ENCODE measurements at places on chromosomes 16 and 17.

- DNase-seq = no peak
These were observed 11.2 kb upstream of the CD300LF start for GRCh38 chr17:74723891-74724290.

DNA sequence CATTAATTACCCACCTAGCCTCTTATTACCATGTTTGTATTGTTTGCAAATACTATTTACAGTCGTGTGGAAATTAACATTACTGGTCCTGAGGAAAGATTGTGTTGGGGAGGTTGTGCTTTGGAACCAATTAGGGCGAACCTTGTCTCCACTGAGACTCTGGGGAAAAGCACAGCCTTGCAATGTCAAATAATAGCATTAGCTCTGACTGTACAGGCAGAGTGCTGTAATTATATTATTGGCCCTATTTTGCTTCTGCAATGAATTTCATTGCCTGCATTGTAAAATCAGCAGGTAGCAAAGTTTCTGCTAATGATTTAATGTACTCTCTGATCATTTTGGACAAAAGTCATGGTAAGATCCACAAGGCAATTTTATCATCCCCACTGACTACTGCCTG, 97.0 kb downstream of the WWOX start:
- peak; percentile 73 for DNase-seq

DNA sequence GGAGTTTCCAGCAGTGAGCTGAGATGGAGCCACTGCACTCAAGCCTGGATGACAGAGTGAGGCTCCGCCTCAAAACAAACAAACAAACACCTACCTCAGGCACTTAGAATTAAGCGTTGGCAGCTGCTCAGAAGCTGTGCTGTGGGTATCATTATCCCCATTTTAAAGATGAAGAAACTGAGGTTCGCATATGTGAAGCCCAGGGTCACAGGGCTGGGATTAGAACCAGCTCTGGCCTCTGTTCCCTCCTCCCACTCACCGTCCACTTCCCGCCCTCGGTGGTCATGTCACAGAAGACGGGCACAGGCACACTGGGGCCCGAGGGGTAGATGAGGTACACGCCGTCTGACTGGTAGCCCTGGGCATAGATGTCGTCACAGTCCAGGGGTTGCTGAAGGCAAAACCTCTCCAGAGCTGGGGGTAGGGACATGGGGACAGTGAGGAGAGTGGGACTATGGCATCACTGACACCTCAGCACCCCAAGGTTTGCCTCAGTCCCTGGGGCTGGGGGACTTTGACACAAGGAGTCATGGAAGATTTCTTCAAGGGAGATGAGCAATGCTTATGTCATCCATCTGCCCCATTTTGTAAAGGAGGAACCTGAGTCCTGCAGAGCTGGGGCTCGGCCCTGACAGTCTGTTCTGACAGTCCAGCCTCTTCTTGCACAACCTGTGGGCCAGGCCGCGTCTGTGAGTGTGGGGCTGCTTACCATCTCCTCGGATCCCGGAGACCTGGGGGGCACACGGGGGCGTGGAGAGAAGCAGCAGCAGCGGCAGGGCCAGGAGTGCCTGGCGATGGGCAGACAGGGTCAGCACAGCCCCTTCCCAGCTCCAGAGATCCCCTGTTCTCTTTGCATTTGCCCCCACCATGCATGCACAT, 700 bp downstream of the MFAP4 start:
- DNase-seq = no peak

GRCh38 chr16:29913514-29913913, 12.5 kb downstream of the KCTD13 start:
- no peak for DNase-seq

DNA sequence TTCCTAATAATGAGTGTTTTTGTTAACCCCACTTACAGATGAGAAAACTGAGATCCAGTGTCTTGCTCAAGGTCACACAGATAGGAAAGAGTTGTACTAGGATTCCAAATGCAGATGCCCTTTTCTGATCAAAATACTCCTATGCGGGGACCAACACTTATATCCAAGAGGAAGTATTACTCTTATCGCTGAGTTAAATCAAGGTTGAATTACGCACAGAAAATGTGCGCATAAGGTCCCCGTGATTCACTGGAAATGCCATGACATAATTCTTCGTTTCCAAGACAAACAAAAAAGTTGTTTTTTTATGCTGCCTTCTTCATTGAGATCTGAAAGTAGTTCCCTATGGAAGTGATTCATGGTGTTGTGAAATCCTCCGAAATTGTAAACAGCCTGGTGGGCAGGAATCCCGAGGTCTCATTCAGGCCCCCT, 463.8 kb upstream of the HSBP1 start:
- DNase-seq = no peak

- DNase-seq = no peak
These were observed 98.4 kb upstream of the PLCG2 start for GRCh38 chr16:81680444-81681275.

- no peak for DNase-seq
These were observed 90.9 kb downstream of the GAS7 start for GRCh38 chr17:10107316-10108165.

DNA sequence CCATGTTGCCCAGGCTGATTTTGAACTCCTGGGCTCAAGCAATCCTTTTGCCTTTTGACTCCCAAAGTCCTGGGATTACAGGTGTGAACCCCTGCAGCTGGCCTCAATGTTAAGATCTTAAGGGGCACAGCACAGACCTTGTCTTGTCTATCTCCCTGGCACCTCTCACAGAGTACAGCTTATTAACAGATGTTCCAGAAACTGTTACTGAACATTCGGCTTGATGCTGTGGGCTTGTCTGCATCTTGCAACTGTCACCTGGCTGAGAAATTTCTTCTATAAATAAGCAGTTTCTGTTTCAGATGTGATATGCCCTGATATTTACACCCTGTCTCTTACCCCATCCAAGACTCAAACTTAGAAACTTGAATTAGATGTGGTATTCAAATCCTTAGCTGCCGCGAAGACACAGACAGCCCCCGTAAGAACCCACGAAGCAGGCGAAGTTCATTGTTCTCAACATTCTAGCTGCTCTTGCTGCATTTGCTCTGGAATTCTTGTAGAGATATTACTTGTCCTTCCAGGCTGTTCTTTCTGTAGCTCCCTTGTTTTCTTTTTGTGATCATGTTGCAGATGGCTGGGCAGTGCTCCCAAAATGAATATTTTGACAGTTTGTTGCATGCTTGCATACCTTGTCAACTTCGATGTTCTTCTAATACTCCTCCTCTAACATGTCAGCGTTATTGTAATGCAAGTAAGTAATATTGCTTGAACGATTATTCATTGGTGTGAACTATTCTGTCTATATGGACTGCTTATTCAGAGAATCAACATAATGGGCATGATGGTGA, at the start of gene TNFRSF17:
TNFRSF17 (plus strand) TSS at position 450 of the 791 bp plus-strand sequence; CDS start at position 565, 115 bp downstream.
- no peak for DNase-seq

DNA sequence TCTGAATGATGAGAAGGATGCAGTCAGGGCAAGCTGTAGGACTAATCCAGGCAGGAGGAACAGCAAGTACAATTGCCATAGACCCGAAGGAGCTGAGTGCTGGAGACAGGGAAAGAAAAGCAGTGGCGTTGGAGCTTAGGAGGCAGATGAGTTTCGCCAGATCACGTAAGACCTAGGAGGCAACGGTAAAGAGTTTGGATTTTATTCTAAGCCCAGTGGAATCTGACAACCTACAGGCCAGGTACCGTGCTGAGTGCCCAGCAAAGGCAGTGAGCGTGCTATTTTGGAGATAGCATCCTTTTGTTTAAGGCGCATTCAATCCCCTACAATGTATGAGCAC, 1.2 kb downstream of the USP43 start:
- no peak for DNase-seq

DNA sequence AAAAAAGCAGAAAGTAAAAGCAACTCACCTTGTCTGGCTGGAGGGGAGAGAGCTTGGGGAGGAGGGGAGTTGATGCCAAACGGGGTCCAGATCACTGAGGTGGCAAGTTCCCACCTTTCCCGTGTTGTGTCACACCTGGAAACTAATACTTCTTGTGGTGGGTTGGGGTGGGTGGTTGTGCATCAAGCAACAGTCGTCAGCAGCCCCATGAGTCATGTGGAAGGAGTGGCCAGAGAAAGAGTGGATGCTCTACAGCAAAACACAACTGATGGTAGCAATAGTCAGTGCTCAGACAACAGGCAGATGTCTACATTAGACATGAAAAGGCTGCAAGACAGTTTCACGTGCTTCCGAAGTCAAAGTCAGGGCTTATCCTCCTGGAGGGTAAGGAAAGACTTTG, 35.4 kb downstream of the ARSG start:
- no peak for DNase-seq

DNA sequence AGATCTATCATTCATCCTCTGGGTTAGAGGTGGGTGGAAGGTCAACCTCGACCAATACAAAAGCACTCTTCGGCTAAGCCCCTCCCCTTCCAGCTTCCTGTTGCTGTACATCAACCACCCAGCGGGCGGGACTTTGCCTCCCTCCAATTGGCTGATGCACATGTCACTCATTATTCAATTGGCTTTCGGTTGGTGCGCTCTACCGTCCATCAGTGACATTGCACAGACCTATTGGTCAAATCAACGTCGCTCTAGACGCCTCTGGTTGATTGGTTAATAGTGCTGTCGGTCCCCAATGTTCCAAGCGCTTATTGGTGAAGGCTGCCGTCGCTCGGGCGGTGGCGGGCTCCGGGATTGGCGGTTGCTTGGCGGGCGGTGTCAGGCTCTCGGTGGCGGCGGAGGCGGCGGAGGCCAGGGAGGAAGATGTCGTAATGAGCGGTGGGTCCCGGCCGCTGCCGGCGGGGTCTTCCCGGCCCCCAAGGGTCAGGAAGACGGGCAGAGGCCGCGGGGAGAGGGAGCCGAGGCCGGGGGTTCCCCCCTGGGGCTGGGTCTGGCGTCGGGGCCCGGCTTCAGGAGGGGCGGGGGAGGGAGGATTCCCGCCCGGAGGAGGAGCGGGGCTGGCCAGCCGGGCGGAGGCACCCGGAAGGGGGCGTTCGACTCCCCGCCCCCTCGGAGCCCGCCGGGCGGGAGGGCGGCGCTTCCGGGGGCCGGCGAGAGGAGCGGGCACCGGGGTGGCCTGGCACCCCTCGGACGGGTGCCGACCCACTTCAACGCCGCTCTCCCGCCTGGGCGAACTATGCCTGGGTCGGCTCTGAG, at the start of gene SP2:
SP2 (plus strand) TSS at position 381 of the 816 bp plus-strand sequence; CDS start at position 432, 51 bp downstream.
- peak; percentile 100 for DNase-seq

GRCh38 chr16:69131167-69131838, 1.1 kb downstream of the CHTF8 start:
- DNase-seq = peak; percentile 35

GRCh38 chr17:77572065-77572601, 386.4 kb upstream of the TNRC6C start:
- DNase-seq = no peak

GRCh38 chr16:10667239-10667638, 27.5 kb downstream of the TEKT5 start:
- DNase-seq = no peak

- DNase-seq = no peak
These were observed 47.6 kb downstream of the IL21R start for GRCh38 chr16:27449434-27450195.

DNA sequence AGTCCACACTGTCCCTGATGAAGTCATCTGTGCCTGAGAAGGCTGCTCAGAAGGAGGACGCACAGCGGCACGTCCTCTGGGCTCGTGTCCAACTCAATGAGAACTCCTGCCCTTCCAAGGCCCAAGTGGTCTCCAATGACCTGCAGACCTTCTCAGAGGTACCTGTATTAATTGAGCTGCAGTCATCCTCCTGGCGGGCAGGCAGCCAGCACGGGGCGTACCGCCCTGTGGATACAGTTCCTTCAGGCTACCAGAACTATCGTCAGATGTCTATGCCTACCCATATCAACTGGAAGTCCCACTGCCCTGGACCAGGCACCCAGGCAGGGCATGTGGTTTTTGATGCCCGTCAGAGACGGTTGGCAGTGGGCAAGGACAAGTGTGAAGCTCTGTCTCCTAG, 2.9 kb upstream of the TMEM102 start:
- DNase-seq = no peak

GRCh38 chr16:4976611-4977145, 18.5 kb downstream of the SEC14L5 start:
- no peak for DNase-seq

DNA sequence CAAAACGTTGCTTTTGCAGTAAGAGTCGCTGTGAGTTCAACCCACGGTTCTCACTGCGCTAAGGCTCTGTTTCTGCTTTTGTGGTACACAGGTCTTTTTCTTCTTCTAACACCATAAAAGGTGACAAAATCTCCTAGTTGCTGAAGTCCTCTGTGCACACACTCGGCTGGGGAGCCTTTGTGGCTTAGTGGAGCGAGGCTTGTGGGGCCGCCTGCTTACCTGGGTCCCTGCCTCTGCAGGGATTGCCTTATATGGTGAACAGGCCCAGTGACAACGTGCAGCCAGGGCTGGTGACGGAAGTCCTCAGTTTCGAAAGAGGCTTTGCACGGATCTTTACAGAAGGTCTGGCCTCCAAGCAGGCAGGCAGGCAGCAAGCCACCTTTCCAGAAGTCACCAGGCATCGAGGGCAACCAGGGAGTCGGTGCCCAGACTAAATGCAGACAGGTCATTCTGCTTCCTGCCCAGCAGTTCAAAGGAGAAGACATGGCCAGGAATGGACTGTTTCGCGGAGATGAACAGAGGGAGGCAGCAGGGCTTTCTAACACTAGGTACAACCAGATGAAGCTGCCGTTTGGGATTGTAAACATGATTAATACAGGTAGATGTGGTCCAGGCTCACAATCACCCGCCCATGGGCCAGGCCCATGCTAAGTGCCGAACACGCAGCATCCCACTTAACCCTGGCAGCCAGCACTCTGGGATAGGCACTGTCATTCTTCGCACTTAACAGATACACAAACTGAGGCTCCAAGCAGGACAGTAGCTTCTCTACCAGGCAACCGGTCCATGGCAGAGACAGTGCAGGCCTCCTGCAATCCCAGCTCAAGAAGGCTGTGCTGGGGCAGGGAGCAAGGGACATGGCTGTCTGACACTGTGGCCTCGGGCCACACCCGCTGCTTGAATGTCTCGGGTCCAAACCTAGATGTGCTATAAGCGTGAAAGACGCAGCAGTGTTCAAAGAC, 10.7 kb upstream of the MEAK7 start:
- DNase-seq = peak; percentile 54

GRCh38 chr16:57863434-57864160, 61.3 kb upstream of the KIFC3 start:
- no peak for DNase-seq

- DNase-seq = no peak
These were observed 20.3 kb downstream of the HSD11B2 start for GRCh38 chr16:67451061-67451703.

GRCh38 chr17:69012895-69013805, 47.6 kb downstream of the ABCA9 start:
- DNase-seq = no peak

DNA sequence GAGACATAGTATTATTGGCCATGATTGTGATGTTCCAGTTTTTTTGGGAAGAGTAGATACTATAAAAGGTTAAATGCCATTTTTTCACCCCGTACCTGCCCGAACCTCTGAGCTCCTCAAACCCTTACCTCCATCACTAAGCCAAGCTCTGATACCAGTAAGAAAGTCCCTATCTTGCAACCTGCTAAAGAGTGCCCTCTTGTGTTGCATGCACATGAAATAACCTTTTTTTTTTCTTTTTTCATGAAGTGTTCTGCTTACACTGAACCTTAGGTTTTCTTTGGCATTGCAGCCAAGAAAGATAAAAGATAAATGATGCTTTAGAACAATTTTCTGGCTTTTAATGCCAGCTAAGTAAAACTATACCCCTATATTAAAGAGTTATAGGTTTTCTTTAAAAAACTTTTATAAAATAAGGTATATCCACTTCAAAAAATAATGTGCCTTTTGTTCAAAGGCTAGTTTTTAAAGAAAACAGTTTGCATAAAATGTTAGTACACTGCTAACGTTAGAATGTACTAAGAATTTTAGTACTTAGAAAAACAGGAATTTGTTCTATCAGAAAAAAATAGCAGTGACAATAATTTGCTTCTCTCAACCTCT, 295.3 kb upstream of the PMFBP1 start:
- DNase-seq = peak; percentile 76

- DNase-seq = no peak
These were observed 77.1 kb downstream of the USP31 start for GRCh38 chr16:23072084-23072599.
